ENCODE measurements at places on chromosomes 7 and 10.
A peak's percentile ranks its signal among the peaks of the same experiment; 100 is the strongest.

DNA sequence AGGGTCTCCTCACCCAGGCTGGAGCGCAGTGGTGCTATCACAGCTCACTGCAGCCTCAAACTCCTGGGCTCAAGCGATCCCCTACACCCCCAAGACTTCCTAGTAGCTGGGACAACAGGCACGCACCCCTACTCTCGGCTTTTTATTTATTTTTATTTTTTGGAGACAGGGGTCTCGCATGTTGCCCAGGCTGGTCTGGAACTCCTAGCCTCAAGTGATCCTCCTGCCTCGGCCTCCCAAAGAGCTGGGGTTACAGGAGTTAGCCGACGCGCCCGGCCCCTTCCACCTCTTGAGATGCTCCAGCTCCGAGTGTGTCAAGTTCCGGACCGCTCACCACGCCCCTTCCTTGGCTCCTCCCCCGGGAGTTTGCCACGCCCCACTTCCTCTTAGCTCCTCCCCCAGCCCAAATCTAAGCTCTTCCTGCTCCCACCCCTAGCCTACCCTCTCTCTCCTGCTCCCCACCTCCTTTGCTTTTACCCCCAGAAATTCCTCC, 6.3 kb downstream of the NAT16 start:
- peak; percentile 93 for DNase-seq

DNA sequence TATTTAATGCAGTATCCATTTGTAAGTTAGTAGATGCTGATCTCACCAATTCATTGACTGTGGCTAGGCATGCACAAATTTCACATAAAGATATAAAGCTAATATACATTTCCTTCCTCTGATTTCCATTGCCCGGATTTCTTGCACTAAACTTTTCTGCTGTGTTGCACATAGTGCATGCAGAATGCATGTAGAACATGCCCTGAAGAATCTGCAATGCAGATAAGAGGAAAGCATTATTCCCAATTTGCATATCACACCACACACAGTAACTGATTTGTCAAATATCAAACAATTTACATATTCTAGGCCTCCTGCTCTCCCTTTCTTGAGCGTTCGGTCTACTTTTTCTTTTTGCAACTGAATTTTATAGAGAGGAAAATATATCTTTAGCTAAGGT, 124.2 kb downstream of the LRRTM3 start:
- no peak for DNase-seq

GRCh38 chr10:62562101-62562500, 187.9 kb downstream of the ZNF365 start:
- DNase-seq, result no peak

DNA sequence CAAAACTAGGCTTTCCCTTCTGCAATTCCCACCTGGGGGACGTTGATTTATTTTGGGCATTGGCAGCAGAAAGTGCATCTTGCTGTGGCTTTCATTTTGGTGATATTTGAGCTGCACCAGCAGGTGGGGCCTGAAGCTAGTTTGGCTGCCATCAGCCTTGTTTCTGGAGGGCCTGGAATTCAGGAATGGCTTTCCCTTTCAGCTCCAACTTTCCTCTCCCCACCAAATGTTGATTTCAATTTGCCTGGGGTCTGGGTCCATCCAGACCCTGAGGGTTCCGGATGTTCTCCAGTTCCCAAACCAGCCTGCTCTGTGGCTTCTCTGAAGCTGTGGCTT, 640.4 kb downstream of the TYW1 start:
- DNase-seq, result peak; percentile 73

- DNase-seq, result no peak
Measured at GRCh38 chr7:23335621-23336020, 36.5 kb downstream of the MALSU1 start.

GRCh38 chr7:131110297-131111080, 217.2 kb upstream of the MKLN1 start:
- DNase-seq, result peak; percentile 56

- DNase-seq, result no peak
Measured at GRCh38 chr7:88217675-88218428, 2.0 kb downstream of the SRI start.

All from ELF-1 (cell line).